ENCODE measurements at places on chromosomes 5 and 9. TPM values are rescaled to one million over a fixed set of nuclear protein-coding genes. Genes with fewer than 3 reads are reported as not detected.

DNA sequence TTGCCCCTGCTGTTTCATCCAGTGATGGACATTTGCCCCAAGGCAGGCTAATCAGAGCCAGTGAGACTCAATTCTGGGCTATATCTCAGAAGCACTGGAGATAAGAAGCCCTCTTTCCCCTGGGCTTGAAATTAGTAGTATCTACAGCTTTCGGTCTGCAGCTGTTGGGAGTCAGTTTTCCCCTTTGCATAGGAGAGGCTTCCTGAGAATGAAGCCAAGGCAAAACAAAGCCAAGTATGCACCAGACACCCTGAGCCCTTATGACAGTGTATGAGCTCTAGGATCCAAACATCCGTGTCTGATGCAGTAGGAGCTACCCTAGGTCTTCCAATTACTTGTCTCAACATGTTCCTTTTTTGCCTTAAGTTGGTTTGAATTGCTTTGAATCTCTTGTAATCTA, 79.2 kb upstream of the PANK3 start:
- no peak for DNase-seq

GRCh38 chr9:3976865-3977613, 322.8 kb downstream of the GLIS3 start:
- no peak for DNase-seq

DNA sequence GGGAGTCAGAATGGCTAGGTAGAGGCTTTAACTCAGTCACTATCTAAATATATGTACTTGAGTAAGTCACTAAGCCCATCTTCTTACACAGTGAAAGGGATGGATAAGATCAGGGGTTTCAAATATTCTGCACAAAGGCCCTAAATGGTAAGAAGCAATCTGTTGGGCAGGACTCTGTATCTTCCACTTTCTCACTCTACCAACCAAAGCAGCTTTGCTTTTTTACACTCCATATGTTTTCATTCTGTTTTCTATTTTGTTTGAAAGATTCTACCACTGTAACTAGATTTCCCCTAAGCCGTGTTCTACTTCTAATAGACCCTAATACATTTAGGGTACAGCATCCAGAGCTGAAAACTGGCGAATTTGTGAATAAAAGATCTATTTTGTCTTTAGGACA, 477.5 kb upstream of the NMUR2 start:
- DNase-seq, result no peak

- DNase-seq, result no peak
These were observed at the start of gene IRX4 for GRCh38 chr5:1882337-1883119. Gene IRX4 (minus strand): TSS chr5:1882925. CDS start chr5:1882647, 278 bp downstream.

Gene ZFP37
- 2.1 TPM for total RNA-seq

All from esophagus muscularis mucosa (tissue), 4 donors.